ENCODE measurements at places on chromosomes 5 and 9. TPM values are rescaled to one million over a fixed set of nuclear protein-coding genes. Genes with fewer than 3 reads are reported as not detected.

The SPINK13 gene
- total RNA-seq, result not detected

The KCNN2 gene
- total RNA-seq, result 15.4 TPM

The PCDHGC4 gene
- 0.38 TPM for total RNA-seq

The MSX2 gene
- 69.7 TPM for total RNA-seq

The SKIC3 gene
- 83.4 TPM for total RNA-seq

The GDA gene
- total RNA-seq, result 13.4 TPM

The TERT gene
- total RNA-seq, result 1.7 TPM

The PTPRD gene
- total RNA-seq, result 197 TPM

The NDFIP1 gene
- 57.7 TPM for total RNA-seq

The SMIM32 gene
- total RNA-seq, result 12.8 TPM
